ENCODE measurements at places on chromosomes 5 and 9.

GRCh38 chr9:78676623-78677022, 379.7 kb downstream of the PSAT1 start:
- no peak for DNase-seq

DNA sequence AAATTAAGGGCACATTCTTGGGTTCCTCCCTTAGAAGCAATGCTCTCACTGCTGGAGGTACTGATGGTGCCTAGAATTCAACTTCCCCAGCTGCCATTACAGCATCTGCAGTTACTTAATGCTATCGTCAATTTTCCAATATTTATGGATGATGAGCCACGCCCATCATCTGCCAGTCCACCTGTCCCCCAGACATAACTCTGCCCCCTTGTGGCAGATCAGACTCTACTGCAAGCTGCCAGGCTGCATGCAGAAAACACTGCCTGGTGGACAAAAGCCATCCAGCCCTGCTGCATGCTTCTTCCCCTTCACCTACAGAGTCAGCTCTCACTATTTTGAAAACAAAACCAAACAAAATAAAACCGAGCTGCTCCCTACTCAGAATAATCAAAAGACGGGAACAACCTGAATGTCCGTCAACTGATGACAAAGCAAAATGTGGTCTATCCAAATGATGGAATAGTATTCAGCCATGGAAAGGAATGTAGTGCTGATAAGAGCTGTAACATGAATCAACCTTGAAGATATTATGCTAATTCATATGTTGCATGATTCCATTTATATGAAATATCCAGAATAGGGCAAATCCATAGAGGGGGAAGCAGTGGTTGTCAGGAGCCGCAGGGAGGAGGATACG, 66.4 kb downstream of the RETREG1 start:
- peak; percentile 12 for DNase-seq

DNA sequence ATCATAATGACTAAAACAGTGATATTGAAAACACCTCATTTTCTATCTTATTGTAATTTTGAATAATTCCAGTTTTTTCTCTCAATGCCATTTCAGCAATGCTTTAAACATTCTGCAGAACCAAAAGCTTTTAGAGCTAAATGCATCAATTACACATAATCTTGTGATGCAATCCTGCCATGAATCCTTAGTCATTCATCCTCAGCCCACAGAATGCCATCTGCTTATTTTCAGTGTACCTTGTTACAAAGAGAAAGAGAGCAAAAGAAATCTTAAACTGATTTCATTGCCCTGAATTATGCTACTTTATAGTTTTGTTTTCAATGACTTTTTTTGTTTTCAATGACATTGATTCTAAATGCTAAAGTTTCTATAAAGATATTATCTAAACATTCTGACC, 1234.8 kb upstream of the C9orf72 start:
- DNase-seq = no peak

GRCh38 chr5:74394916-74395880, 245.3 kb downstream of the ENC1 start:
- no peak for DNase-seq

DNA sequence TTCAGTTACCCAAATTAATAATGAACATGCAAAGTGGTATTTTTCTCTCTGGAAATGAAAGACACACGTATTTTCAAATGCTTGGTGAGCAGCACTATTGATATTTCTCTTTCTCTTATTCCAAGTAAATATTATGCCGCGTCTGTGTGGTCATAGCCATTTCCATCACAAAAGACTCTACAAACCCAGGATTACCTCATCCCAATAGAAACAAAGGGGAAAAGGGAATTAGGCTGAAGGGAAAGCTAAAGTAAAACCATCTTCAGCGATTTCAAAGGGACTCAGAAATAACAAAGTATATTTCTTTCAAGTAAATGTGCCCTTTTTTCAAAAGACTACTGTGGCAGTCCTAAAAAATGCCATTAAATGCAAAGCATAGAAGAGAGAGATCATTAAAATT, 62.0 kb upstream of the FST start:
- DNase-seq = no peak

- DNase-seq = no peak
These were observed 25.6 kb downstream of the PDZD2 start for GRCh38 chr5:31664566-31664965.

DNA sequence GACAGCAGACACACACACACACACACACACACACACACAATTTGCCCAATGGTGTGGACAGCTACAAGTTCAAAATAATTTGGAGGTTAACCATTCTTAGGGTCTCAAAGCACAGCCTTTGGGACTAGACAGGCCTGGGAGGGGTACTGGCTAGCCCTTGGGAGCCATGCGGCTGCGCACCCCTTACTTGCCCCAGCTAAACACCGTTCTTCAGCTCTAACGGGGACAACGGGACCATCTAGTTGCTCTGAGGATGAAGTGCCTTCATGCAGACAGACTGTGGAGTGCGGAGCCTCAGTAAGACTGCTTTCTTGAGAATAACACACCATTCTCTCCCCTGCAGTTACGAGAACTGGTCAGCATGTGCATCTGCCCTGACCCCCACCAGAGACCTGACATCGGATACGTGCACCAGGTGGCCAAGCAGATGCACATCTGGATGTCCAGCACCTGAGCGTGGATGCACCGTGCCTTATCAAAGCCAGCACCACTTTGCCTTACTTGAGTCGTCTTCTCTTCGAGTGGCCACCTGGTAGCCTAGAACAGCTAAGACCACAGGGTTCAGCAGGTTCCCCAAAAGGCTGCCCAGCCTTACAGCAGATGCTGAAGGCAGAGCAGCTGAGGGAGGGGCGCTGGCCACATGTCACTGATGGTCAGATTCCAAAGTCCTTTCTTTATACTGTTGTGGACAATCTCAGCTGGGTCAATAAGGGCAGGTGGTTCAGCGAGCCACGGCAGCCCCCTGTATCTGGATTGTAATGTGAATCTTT, 64.6 kb downstream of the PSMB7 start:
- no peak for DNase-seq

- DNase-seq = no peak
These were observed 77.1 kb upstream of the KLF4 start for GRCh38 chr9:107566611-107567061.

DNA sequence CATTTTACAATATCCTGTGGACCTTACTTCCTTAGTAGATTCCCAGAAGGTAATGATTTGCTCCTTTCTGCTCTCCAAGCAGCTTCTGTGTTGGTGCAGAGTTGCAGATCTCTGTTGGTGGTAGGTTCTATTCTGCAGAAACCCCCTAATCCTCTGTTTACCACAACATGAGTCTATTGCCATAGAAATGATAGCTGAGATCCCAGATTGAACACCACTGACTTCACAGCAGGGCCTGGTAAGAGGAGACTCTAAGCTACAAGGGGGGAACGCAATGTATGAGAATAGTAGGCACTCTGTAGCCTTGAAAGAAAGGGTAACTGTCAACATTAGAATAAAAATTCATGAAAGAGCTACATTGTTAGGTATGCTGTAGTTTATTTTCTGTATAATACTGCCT, 59.5 kb downstream of the MUSK start:
- no peak for DNase-seq

DNA sequence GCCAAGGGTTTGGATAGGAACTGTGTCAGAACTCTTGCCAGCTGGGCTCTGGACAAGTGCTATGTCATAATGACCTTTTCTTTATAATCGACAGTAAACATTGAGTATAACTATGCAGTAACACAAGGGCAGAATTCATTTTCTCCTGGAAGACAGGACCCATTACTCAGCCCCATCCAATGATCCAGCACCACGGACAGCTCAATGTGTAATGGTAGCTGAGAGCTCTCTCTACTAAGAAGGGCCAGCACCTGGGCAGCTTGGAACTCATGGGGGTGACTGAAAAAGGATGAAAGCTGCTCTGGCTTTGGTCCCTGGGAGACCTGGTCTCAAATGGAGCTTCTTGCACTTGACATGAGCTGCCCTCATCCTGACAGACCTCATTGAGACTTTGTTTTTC, 347.8 kb downstream of the TRIM32 start:
- DNase-seq = no peak

GRCh38 chr5:76983468-76983867, 30.6 kb downstream of the CRHBP start:
- no peak for DNase-seq

DNA sequence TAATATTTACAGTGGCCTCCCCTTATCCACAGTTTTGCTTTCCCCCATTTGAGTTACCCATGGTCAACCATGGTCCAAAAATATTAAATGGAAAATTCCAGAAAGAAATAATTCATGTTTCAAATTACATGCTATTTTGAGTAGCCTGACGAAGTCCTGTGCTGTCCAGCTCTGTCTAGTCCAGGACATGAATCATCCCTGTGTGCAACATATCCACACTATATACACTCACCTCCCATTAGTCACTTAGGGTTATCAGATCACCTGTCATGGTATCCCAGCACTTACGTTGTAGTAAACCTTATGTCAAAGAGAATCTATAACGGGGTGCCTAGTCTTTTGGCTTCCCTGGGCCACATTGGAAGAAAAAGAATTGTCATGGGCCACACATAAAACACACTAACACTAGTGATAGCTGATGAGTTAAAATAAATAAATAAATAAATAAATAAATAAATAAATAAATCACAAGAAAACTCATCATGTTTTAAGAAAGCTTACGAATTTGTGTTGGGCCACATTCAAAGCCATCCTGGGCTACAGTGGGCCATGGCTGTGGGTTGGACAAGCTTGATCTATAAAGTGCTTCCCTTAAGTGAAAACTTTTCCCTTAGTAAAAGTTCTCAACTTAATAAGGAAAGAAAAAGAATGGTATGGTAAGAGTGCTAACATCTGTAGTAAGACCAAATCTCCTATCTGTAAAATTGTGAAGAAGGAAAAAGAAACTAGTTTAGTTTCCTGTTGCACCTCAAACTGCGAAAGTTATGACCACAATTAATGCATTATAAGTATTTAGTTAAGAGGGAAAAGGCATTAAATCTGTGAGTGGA, 15.9 kb upstream of the OMD start:
- DNase-seq = no peak

DNA sequence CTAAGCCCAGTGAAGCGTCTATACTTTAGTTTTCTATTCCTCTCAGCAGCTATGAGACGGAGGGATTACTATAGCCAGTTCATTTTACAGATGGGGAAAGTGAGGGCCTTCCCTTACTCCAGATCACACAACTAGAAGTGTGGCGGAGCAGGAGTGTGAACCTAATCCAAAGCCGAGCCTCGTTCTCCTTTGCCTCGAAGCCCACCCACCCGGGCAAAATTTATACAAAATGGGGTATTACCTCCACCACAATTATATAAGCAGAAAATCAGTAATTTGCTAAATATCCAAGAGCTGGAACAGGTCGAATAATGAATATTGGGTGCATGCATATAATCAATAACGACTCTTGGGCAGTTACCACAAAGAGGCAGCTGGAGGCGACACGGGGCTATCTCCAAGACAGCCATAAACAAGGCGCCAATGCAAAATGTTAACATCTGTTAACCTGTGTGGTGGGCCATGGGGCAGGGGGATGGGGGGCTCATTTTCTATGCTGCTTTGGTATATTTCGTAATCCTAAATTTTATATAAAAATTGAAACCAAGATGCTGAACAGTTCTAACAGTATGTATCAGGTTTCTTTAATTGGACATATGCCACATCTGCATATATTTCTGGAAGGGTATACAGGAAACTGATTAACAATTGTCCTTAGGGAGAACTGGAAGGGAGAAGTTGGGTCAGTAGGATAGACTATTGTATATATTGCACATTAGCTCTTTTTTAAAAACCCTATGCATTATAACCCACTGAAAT, 1.2 kb upstream of the RNF44 start:
- DNase-seq = no peak

DNA sequence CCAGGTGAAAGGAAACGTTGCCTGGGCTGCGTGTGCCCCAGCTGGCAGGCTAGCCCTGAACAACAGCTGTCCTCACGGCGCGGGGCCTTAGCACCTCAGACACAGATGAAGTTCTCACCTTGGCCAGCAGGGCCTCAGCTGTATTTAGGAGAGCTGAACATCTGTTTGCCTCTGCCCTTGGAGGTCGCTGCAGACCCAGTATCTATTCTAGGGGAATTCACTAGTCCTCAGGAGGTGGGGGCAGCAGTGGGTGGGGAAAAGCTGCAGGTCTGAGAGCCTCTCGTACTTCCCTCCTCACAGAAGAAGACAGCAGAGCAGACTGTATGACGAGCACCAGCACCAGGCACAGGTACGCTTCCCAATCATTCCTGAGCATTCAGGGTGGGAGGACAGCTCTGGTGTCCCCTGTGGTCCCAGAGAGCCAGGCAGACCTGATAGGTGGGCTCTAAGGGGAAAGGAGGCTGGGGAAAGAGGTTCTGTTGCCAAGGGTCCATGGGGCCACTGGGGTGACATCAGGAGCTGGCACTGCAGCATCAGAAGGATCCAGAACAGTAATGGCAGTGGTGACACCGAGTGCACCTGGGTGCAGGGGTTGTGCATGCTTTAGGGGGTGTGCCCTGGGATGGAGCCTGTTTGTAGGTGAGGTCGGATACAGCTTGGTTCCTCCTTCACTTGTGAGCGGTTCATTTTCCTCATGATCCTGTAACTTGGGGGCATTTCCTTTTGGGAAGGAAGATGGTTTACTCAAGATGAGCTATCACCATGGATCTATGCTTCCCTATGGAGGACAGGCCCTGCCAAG, 13.8 kb downstream of the CD74 start:
- no peak for DNase-seq

DNA sequence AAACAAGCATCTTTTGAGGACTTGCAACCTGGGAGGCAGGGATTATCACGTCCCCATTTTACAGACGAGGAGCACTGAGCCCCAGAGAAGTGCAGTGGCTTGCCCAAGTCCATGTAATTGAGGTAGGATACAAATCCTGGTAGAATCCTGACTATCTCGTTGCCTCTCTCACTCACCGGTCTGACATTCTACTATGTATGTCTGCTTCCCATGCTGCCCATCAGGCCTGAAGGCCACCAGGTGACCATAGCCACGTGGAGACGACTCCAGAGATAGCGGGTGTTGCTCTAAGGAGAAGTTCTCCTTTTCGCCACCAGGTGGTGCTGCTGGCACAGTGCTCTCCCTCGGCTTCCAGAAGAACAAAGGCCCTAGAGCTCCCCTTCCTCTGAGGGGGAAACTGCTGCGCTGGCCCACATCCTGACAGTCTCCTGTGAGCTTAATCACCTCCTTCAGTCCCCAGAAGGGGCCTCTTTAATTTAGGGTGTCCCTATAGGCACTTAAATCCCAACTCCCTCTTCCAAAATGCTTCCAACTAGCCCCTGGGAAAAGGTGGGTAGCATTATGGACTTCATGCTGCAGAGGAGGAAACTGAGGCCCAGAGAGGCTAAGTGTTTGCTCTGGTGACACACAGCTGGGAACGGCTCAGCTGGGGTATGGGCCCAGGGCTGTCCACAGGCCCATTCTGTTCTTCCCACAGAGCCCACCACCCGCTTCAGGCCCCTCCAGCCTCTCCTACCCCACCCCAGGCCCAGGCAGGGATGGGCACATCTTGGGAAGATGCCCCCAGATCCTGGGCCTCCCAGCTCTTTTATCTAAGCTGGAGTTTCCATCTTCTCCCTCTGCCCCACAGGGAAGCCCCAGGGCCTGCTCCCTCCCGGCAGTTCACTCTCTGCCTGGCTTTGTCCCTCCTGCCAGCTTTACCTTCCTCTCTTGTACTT, 6.4 kb downstream of the SLC34A1 start:
- DNase-seq = peak; percentile 78

DNA sequence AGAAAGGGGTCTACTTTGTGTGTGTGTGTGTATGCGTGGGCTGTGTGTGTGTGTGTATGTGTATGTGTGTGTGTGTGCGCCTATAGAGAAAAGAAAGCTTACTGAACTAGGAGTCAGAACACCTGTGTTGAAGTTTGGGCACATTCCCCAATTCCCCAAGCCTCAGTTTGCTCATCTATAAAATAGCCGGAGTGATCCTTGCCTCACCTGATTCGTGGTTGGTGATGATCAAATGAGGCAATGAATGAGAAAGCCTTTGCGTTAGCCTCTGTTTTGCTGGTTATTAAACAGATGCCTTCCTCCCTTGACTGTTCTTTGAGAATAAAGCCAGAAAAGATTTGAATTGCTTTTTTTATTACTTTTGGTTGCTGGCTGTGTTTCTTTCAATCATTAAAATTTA, 20.6 kb downstream of the ABLIM3 start:
- no peak for DNase-seq
